DMS53 (cell line): ENCODE measurements at places on chromosomes 11 and 22.
A peak's percentile ranks its signal among the peaks of the same experiment; 100 is the strongest.

GRCh38 chr22:38846412-38846811 lies 2.6 kb upstream of the NPTXR start:
- DNase-seq = no peak

- DNase-seq = no peak
Observed at GRCh38 chr11:127524618-127525017, 524.0 kb upstream of the KIRREL3 start.

- DNase-seq = no peak
Observed at GRCh38 chr11:5736396-5736795, at the start of gene OR56B1. TSS of gene OR56B1 (plus strand) at chr11:5736448. CDS start at chr11:5736517, 69 bp downstream.

DNA sequence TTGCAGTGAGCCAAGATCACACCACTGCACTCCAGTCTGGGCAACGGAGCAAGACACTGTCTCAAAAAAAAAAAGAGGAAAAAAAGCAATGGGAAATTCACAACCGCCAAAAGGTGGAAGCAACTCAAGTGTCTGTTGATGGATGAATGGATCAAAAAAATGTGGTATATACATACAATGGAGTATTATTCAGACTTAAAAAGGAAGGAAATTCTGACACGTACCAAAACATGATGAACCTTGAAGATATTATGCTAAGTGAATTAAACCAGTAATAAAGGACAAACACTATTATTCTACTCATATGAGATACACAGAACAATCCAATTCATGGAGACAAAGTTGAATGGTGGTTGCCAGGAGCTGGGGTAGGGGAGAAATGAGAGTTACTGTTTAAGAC lies 40.9 kb downstream of the FAM168A start:
- no peak for DNase-seq

DNA sequence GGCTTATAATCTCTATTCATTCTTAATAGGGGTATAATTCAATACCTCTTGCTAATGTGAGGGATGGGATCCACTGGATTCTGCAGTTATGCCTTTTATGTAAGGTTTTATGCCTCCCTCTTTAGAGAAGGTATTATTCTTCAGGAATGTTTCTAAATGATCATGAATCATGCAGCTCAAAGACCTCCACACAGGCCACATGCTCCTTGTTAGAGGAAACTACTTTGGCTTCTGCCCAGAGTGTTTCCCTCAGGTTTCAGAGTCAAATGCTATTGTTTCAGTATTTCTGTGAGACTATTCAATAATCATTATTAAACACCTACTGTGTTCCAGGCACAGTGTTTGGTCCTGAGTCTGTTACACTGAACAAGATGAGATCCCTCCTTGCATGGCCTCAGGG lies 115.9 kb downstream of the RAB38 start:
- DNase-seq = no peak

- no peak for DNase-seq
Observed at GRCh38 chr22:27461470-27461869, 340.1 kb downstream of the MN1 start.

- no peak for DNase-seq
Observed at GRCh38 chr11:36360318-36360717, 64.2 kb downstream of the PRR5L start.

GRCh38 chr11:61061081-61061826 lies 41.0 kb upstream of the CD5 start:
- peak; percentile 18 for DNase-seq

DNA sequence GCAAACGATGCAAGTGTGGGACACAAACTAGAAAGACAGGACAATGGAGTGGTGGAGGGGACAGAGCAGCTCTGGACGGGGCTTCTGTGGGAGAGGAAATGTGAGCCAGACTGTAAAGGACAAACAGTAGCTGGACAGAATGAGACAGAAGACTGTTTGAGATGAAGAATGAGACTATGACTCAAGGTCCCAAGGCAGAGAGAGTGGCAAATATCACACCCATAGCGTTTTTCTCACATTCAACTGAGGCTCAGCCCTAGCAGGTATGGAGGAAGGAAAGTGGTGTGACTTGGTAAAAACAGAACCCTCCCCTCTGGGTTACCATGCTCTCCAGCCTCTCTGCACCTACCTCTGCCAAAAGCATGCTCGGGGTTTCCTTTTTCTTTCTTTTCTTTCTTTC lies 96.5 kb downstream of the RPL27A start:
- no peak for DNase-seq

- DNase-seq = no peak
Observed at GRCh38 chr11:82308979-82309378, 424.7 kb downstream of the FAM181B start.
